ENCODE measurements at places on chromosomes 6 and 20. TPM values are rescaled to one million over a fixed set of nuclear protein-coding genes. Genes with fewer than 3 reads are reported as not detected.

DNA sequence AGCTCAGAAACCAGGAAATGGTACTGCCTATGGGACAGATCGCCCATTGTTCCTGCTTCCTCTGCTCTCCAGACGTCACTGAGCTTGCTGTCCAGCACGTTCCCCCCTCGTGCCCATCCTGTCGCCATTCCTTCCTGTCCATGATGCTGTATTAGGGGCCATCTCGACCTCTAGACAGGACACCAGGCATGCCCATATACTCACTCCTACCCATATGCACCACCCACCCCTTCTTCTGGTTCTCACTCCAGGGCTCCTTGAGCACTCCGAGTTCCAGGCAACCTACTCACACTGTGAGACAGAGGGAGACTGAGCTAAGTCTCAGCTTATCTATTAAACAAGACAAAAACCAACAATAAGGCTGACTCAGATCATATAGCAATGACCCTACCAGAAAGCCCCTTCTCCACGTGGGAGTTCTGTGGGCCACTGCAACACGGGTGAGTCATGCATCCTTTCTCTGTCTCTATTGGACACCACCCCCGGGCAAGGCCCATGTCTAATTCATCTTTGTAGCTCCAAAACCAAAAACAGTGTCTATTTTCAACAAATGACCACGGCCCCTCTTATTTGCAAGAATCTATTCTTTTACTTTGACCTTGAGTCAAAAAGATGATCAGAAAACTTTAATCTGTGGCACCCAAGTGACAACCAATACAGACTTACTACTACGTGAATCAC, 65.7 kb downstream of the PSMG4 start:
- DNase-seq: no peak

- DNase-seq: no peak
These were observed 40.5 kb downstream of the KCNQ2 start for GRCh38 chr20:63431944-63432343.

DNA sequence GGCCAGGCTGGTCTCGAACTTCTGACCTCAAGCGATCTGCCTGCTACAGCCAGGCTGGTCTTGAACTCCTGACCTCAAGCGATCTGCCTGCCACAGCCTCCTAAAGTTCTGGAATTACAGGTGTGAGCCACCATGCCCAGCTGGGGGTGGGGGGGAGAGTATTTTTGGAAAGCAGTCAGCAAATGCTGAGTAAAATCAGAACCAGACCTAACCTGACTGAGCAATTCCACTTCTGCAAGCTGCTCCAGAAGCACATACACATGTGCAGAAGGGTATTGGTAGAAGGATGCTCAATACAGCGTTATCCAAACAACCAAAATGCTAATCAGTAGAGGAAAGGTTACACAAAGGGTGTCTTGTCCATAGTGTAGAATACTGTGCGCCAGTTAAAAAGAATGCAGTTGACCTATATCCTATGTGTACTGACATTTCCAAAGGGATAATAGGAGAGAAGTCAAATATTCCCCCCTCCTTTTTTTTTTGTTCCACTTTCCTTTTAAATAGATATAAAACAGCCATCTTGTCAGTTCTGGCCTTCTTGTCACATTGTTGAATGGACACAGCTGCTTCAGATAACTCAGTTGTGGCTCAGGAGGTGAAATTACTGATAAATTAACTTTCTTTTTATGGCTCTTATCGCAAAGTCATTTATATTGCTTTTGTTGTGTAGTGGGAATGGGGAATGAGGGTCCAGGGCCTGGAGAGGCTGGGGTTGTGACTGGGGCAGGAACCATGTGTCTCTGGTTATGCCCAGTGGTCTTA, 74.6 kb downstream of the DTD1 start:
- no peak for DNase-seq

- peak; percentile 81 for DNase-seq
These were observed 101.6 kb upstream of the CD93 start for GRCh38 chr20:23187751-23188150.

- peak; percentile 53 for DNase-seq
These were observed 79.2 kb upstream of the BACH2 start for GRCh38 chr6:90375681-90376439.

DNA sequence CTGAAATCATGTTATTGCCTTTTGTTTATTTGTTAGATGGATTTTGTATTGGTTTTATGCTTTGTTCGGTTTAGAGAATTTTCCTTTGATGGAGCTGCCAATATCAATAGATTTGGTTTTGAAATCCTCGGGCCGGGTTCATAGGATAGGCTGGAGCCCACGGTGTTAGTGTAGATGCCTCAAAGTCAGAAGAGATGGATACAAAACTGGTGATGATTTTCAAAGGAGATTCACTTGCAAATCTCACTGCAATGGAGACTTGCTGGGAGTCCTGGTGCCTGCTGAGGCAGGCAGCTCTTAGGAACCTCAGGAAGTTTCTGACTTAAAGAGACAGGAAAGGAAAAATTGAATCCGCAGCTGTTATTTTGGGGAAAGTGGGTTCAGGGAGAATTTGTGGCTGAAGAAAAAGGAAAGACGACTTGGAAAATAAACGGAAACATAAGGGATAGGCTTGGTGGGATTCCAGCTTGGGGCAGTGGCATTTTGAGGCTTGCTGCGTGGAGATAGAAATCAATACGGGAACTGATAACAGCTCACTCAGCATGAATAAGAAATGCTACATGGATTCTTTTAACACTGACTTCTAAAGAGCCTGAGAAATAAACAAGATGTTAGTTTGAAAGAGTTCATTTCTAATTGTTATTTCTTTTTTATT, 241.6 kb downstream of the PHACTR1 start:
- DNase-seq: peak; percentile 28

DNA sequence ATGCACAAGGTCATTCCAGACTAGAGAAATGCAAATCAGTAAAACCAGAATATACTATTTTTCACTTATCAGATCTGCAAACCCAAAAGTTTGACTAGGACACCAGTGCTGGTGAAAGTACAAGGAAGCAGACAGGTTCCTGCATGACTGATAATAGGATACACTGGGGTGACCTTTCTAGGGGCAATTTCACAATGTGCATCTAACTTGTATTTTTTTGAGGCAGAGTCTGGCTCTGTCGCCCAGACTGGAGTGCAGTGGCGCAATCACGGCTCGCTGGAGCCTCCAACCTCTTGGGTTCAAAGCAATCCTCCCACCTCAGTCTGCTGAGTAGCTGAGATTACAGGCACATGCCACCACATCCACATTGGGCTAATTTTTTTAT, 11.4 kb downstream of the COMMD7 start:
- no peak for DNase-seq

DNA sequence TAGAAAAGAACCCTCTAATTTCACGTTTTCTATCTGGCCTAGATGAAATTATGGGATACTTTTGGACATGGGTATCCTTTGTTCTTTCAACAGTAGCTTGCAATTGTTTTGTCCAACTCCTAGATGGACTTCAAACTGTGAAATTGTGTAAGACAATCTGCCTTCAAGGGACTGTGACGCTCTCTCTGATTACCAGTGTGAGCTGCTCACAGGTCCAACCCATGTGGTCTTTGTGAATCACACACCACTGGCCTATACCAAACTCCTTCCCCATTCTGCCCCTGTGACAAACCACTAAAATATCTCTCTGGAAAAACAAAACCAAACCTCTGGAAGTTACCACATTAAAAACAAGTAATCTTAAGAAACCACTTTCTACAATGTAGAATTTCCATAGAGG, 59.5 kb downstream of the NINL start:
- no peak for DNase-seq

DNA sequence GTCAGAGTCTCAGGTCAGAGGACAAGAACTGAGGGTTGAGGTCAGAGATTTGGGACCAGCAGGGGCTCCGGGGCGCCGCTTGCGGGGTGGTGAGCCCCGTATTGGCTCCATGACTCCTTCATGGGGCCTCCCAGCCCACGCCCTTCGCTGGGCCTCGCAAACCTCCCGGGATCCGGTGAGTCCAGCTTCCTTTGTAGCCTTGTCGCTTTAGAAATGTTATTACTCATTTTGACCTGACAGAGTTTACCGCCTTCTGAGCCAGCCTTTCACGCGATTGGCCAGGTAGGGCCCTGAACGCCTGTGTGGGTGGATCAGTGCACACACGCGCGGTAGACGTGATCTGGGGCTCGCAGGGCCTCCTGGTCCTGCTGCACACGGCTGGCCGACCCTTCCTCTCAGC, 181.1 kb downstream of the ERMARD start:
- DNase-seq: peak; percentile 70

DNA sequence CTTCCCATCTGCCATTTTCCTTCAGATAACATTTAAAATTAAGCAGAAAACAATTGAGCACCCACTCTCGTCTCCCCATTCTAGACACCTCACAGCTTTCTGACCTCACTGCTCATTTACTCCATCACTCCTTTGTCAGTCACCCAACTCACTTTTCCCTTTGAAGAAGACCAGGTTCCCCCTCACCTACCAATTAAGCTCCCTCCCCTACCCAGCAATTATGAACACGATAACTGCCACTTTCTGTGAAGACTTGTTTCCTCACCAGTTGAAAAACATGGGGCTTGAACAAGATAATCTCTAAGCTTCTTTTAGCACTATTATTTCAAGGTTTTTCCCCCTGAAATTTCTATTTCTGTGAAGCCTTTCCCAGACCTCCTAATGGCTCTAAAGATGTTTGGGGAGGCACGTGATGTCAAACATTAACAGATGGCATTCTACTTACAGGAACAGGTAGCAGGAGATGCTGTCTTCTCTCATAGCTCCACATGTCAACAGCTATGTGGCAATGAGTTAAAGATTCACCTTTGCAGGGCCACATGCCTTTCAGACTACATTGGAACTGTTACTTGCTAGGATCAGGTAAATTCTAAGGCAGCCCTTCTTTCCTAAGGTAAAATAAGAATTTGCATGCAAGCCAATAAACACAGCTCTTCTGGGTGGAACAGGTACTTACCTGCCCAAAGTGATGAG, 24.8 kb upstream of the SLA2 start:
- no peak for DNase-seq

- no peak for DNase-seq
These were observed 300.0 kb upstream of the MAN1A1 start for GRCh38 chr6:119649531-119649930.

DNA sequence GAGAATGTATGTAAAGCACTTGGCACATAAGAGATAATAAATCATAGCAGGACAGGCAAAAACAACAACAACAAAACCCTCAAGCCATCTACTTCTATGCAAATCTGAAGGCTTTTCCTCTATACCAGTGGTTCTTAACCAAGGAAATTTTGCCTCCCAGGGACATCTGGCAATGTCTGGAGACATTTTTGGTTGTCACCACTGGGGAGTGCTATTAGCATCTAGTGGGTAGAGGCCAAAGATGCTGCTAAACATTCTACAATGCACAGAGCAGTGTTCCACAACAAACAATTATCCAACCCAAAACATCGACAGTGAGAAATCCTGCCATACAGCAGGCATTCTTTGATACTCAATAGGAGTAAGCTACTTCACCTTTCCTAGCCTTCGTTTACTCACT, 28.2 kb downstream of the NDRG3 start:
- no peak for DNase-seq

GRCh38 chr6:167576828-167577503, 249.7 kb upstream of the AFDN start:
- DNase-seq: no peak

DNA sequence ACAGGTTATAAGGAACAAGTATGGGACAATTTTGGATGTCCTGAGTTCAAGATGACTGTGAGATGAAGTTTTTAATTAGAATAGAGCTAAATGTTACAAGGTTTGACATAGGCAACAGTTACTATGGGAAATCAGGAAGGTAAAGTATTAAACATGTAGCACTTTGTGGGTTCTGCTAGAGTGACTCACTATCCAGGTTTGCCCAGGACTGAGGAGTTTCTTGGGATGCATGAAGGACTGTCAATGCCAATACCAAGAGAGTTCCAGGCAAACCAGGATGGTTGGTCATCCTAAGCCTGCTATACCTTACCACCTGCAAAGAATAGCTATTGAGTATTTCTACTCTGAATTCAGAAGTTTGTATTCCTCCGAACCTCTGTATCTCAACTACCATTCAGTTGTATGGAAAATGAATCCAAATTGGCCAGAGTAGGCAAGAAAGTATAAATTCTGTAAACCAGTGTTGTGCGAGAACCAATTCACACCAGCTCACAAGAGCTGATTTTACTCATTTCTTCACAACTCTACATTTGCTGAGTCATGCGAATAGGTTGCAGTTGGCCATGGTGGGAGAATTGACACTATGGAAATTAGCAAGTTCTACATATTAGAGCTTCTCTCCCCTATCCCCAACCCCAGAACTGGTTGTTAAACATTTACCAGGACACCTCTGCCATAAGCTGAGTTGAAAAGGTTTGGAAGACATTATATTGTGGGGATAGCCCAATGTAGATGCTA, 449.5 kb downstream of the PLCB1 start:
- DNase-seq: no peak

- no peak for DNase-seq
These were observed 511.6 kb downstream of the CDH26 start for GRCh38 chr20:60469829-60470228.

DNA sequence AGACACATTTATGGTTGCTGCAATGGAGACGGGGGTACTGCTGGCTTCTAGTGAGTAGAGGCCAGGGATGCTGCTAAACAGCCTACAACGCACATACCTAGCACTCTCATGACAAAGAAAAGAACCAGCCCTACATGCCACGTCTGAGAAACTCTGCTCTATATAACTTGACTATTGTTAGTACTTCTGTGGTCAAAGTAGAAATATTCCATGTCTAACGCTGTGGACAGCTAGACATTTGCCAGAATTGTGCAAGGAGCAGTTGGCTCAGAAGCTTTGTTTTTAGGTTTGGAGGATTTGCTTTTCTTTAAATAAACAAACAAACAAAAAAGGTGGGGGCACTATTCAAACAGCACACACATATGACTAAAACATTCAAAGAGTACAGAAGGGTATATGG, 20.5 kb downstream of the UBE2V1 start:
- no peak for DNase-seq

MROH8 gene
- total RNA-seq: 5.1 TPM

SPTLC3 gene
- not detected for total RNA-seq

PGBD1 gene
- 5.8 TPM for total RNA-seq

SMLR1 gene
- total RNA-seq: not detected

CLPSL2 gene
- not detected for total RNA-seq

REM1 gene
- total RNA-seq: 1.3 TPM

GSTA3 gene
- not detected for total RNA-seq

MSH5 gene
- total RNA-seq: 65.2 TPM

KCNG1 gene
- not detected for total RNA-seq

ZC2HC1B gene
- total RNA-seq: 1.8 TPM

Measured in stomach (tissue), 19 donors.